RWPE2 (cell line): ENCODE measurements at places on chromosomes 1 and 21.
A peak's percentile ranks its signal among the peaks of the same experiment; 100 is the strongest.

- no peak for DNase-seq
Measured at GRCh38 chr1:61853583-61853982, 111.3 kb downstream of the PATJ start.

- no peak for DNase-seq
Measured at GRCh38 chr1:37691497-37692077, 729 bp upstream of the CDCA8 start.

- DNase-seq = no peak
Measured at GRCh38 chr1:11214698-11215380, 25.7 kb downstream of the ANGPTL7 start.

DNA sequence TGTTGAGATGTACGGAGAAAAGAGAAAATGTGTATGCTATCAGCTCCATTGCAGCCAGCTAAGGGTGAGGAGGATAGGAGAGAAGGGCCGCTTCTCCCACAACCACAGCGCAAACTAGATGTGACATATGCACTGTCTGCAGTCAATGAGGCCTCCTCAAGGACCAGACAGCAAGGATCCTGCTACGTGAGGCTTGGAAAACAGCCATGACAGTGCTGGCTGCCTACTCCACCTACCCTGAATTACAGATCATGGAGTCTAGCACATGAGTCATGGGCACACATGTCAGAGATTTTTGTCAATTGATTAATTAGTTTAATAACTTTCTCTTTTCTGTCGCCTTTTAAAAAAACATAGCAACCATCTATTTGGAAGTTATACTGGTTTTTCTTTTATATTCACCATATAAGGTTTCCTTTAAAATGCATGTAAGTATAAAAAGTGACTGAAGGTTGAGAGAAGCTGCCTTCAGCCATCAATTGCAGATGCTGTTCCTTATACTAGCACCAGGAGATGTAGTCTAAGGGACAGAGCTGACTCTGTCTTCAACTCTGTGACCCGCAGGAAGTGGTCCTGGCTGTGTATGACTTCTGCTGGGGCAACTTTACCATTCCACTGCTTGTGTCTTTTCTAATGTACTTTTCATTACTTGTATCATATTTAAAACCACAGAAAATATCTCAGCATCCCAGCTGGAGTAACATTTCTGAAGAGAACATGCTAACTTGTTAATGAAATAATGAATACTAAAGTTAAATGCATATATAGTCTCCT, 3.1 kb downstream of the VPS26C start:
- DNase-seq = no peak

DNA sequence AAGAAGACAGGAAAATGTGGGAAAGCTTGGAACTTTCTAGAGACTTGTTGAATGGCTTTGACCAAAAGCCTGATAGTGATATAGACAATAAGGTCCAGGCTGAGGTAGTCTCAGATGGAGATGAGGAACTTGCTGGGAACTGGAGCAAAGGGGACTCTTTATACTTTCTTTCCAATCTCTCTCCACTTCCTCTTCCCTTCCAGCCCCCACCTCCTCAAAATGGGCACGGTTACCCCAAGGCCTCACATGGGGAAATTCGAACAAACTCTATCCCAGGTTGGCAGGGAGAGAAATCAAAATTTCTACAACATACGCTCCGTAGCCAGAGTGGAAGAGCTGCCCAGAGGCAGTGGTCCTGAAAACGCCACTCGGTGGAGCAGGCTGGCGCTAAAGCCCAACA, 15.2 kb downstream of the PPT1 start:
- DNase-seq = no peak

GRCh38 chr1:113858418-113858817, 13.1 kb downstream of the PTPN22 start:
- no peak for DNase-seq

GRCh38 chr1:115429241-115429640, 91.2 kb upstream of the NGF start:
- no peak for DNase-seq

- DNase-seq = no peak
Measured at GRCh38 chr1:212518188-212519054, 85.7 kb downstream of the NENF start.

- DNase-seq = no peak
Measured at GRCh38 chr1:80457409-80457808, 1343.3 kb upstream of the ADGRL2 start.

- DNase-seq = no peak
Measured at GRCh38 chr1:3336641-3337630, 117.5 kb upstream of the ARHGEF16 start.

- no peak for DNase-seq
Measured at GRCh38 chr1:217193151-217193550, 437.7 kb downstream of the GPATCH2 start.

DNA sequence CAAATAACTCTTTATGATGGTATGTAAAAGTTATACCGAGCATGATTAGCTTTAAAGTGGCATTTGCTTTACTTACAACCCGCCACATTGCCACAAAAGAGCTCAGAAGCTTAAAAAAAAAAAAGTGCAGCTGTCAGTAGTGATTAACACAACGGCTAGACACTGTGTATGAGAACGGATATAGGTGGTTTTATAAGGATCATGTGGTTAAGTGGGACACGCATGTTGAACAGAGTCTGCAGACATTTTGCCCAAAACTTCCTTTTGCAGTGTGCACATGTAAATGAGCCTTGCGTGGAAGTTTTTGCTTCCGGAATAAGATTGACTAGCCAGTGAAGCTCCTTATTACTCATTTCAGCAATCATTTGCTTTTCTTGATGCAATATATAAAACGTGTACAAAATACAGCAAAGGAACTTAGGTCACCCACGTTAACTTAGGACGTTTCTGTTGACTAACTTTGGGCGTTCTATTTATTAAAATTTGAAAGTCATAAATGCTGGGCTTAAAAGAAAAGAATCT, 58.7 kb upstream of the RGS1 start:
- DNase-seq = no peak

DNA sequence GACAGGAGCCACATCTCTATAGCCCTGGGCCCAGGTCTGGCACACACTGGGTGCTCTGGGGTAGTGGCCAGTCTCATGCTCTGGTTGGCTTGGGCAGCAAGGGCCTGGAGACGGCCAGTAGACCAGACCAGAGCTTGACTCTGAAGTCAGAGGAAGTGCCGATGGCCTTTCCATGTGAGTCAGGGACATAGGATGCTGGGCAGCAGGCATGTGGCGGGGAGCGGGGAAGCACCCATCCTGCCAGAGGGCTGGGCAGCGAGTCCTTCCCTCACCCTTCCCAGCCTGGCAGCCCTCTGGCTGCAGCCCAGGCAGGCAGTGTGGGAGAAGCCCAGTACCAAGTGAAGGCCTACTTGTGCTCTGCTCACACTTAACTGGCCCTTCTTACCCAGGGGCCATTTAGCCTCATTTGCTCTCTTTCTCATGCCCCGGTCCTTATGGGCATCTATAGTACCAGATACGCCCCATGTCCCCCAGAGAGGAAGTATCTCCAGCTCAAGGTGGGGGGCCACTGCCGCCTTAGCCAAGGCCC, 3.3 kb downstream of the GPR153 start:
- no peak for DNase-seq

DNA sequence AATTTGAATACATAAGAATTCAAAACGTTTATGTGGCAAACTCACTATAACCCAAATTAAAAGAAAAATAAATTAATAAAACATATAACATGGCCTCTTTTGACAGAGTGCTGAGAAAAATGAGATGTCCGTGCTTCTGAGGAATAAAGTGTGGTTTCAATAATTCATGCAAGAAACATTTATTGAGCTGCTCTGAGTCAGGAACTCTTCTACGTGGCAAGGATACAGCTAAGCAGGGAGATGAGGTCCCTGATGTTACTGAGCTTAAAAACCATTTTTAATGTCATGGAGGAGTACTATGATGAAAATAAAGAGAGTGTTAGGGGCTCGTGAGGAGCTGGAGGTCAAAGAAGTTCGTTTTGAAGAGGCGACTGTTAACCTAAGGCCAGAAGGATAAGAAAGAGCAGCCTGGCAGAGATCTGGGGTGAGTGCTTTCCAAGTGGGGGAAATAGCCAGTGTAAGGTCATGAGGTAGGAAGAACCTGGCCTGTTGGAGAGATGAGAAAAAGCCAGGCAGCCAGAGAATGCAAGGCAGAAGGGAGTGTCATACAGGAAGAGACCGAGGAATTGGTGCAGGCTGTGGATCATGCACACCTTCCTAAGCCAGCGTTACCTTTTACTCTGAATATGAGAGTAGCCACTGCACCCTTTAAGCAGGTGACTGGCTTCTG, 182.2 kb upstream of the DUSP10 start:
- no peak for DNase-seq

DNA sequence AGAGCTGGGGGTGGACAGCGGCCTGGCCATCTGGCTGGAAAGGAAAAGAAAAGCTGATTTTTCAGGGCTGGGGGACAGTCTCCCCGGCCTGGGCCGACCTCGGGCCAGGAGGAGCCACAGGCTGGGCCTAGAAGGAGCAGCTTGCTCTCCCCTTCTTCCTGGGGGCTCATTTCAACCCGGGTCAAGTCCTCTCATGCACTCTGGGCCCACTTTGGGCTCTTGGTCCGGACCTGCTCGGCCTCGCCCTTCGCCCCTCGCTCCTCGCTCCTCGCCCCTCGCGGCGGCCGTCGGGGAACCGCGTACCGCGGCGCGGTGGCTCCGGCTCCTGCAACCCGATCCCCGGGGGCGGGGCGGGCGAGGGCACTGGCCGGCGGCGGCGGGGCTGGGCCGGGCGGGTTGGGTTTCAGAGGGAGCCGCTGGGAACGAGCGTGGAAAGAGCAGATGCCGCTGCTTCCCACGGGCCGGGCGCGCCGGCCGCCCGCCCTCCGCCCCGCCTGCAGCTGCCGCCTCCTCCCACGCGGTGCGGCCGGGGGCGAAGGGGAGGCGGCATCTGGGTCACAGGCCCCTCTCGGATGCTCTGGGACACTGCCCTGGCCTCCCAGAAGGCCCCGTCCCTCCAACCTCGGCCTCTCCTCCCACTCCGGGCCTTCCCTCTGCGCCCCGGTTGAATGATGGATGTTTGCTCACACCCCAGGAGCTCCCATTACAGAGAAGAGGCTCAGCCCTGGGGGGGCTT, 6.6 kb downstream of the HEYL start:
- no peak for DNase-seq

GRCh38 chr21:44999972-45000636, 60.3 kb downstream of the SLX9 start:
- peak; percentile 50 for DNase-seq

DNA sequence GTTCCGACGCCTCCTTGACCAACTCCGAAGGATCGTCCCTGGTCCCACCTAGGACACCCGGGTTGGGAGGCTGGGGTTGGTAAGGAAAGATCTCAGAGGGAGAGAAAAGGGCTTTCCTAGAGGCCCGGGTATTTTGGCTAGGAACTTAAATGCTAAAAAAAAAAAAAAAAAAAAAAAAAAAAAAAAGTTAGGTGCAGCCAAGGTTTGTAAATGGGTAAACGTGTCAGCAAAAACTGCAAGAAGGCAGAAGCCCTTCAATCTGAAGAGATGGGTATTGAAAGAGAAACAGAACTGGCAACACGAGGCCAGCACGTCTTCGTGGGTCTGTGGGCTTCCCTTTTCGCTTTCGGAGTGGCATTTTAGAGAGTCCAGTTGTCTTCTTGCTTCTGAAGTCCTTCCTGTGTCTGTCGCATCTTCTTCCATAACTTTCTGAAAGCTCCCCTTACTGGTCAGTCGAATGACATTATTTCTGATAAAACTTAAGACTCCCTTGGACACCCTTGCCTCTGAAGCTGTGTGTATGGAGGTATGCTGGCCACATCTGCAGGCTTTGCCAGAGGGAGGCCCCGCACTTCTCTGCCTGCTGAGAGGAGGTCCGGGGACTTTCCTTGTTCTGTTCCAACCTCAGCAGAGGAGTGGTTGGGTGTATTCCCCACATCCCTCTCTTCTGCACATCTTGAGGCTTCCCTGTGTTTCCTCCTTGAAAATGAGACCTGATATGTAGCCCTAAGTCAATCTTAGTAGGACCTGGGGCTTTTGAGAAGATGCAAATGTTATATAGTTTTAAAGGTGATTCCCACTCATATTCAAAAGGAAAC, 745 bp downstream of the RCSD1 start:
- no peak for DNase-seq

GRCh38 chr1:78855258-78855657, 151.3 kb downstream of the ADGRL4 start:
- DNase-seq = no peak

- no peak for DNase-seq
Measured at GRCh38 chr1:225816643-225817538, 7.0 kb downstream of the EPHX1 start.

DNA sequence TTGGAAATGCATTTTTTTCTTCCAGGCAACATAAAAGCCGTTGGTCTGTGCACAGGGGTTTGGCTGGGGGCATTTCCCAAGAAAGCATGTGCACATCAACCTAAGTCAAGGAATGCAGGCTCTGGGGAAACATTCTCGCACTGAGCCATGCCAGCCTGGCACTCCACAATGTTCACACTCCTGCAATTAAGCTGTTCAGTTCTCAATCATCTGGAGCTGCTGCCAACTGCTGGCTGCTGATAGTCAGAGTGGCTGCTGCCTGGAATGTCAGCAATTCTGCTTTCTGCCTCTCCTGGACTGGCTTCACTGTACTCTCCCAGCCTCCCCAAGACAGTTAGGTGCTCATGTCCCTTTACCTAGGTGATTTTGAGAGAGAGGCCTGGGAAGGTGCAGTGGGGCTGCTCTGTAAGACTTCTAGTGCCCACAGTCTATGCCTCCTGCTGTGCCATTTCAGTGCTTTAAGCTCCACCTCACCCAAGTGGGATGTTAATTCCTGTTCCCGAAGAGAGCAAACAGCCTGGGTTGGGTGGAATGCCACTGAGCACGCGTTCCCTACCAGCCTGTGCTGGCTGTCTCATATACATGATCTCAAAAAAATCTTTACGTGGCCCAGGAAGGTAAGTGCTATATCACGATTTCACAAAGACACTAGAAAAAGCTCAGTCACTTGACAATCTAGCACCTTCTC, 131.7 kb downstream of the BRINP2 start:
- DNase-seq = no peak

- DNase-seq = no peak
Measured at GRCh38 chr1:118252624-118253023, 67.6 kb upstream of the SPAG17 start.

- no peak for DNase-seq
Measured at GRCh38 chr1:93338387-93339146, 7.1 kb upstream of the DR1 start.

DNA sequence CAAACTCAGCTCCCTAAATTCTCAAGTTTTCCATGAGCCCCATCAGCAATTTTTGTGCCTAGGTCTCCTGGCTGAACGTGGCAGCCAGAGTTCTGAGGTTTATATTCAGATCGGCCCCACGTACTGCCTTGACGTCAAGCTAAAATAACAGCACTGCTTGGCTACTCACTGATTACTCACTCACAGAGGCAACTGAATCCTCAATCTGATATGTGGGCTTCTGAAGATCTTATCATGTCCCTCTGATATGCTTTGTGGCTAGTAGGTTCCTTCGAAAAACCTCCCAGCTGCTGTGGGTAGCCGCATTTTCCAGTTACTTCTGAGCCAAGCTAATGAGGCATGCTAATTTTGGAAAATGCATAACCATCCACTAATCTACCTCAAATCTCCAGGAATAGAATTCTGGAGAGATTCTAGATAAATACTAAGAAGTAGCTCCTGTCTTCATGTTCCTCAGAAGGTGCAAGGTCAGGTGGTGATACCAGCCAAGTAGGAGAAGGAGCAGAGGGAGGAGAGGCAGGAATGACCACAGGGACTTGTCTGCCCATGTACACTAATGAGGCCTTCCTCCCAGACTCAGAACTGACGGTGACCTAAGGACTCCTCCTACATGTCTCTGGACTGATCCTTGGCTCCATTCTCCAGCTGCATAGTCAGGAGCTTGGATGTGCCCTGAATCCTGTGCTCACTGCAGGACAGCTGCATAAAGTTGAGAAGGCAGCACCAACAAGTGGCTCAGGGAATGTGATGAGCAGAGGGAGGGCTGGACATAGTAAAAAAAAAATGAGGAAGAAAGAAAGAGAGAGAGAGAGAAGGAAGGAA, 263.7 kb downstream of the TNR start:
- no peak for DNase-seq
